Stimulated activated CD4-positive, alpha-beta T cell treated with anti-CD3 and anti-CD28 coated beads, Interleukin-15, amount 100 ng/mL, for 1 hour (primary cell): ENCODE measurements at places on chromosomes 5 and 9.
A peak's percentile ranks its signal among the peaks of the same experiment; 100 is the strongest.

GRCh38 chr5:174082286-174082685 is 36.8 kb downstream of the NSG2 start:
- DNase-seq, result no peak

DNA sequence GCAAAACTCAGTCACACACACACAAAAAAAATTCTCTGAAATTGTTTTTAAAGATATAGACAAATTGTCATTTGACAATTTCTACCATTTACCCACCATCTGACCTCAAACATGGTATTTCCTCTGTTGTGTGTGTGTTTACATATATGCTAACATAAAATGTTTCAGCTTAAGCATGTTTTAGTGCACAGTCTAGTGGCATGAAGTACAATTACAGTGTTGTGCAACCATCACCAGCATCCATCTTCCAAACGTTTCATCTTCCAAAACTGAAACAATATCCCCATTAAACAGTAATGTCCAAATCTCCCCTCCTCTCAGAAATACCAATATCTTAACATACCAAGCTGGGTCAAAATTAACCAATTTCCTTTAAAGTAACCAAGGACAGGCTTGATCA is 65.2 kb downstream of the MYO10 start:
- DNase-seq, result no peak

DNA sequence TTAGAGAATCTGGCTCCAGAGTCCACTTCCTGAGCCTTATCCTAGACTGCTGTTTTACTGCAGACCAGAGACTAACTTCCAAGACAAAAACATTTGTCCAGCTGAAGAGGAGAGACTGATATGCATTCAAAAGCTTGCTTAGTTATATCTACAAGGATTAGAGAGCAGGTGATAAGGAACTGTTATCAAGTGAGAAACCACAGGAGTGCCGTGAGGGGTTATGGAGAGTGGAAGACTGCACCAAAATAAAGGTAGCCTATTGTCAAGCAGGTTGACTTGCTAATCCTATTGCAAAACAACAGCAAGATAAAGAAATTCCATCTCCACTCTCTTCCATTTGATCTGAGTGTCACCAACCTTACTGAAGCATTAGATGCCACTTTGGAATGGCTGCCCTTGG is 139.1 kb downstream of the SCAMP1 start:
- no peak for DNase-seq

- no peak for DNase-seq
These were observed 359.4 kb upstream of the ARRDC3 start for GRCh38 chr5:91742550-91742949.

DNA sequence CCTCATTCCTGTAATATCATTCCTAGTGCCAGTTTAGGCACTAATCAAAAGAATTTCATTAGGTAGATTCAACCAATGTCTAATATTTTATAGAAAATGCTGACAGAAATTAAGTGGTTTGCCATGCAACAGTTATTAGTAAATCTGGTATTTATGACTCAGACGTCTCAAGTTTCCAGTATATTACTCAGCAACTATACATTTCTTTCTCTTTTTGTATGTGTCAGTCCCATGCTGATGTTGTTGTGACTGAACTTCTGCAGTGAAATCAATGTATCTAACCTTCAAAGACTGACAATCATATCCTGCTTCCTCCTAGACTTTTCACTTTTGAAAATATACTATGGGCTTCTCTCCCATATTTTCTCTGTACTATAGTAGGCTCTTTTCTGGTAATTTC is 822.5 kb downstream of the NR2F1-AS1 start:
- DNase-seq, result no peak

DNA sequence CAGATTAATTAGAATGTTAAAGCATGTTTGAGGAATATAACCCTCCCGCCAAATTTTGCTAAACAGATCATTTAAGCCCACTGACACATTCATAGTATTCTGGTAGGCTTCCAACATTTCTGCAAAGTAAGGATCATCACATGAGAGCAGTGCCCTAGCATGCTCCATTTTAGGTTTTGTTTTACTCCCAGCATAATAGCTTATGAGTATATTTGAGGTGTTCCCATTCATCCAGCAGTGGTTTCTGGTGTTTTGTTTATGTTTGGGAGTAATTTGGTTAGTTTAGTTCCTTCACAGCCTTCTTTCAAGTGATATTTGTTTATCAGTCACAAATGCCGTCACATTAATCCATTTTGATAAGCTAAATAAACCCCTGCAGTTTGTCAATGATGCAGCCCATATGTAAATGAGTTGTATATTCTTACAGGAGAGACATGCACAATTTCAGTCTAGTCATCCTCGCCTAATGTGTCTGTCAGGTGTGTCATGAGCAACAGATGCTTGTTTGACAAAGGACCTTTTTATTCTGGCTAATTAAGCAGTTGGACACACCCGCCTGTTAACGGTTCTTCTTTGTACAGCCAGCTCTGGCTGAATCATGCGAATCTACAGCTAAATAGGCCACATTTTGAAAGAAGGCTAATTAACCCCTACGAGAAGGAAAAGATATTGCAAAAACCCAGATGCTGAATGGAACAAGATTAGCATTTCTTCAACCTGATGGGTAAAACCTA is 124.4 kb downstream of the RFX3 start:
- no peak for DNase-seq

DNA sequence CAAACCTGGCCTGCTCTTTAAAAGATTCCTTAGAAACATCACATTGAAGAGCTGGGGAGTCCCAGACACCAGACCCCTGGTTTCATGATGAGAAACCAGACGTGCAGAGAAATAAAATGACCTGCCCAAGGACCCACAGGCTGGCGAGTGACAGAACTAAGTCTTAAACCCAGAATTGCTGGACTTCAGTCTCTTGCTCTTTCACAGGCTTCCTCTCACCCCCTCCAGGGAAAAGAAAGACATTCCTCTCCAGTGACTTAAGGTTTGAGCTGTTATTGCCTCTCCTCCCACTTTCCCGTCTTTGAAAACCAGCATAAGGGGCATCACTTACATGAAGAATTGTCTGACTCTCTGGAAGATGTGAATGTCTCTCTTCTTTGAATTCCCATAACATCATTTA is 535.2 kb downstream of the IRX1 start:
- DNase-seq, result no peak

GRCh38 chr9:135341612-135342169 is 137.9 kb upstream of the PPP1R26 start:
- no peak for DNase-seq

DNA sequence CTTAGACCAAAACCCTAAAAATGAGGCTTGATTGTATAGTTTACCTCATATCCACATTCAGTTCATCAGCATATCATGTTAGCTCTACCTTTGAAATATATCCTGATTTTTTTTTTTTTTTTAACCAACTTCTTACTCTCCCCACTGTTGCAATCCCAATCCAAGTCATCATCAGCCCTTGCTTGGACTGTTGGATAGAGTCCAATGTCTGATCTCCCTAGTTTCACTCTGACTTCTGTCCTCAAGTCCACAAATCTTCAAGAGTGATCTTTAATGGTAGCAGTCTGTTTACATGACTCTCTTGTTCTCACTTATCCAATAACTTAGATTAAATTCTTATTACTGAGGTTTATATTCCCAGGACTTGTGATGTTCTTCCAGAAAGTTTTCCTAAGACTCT is 30.8 kb downstream of the NAA35 start:
- no peak for DNase-seq

- no peak for DNase-seq
These were observed 471.0 kb downstream of the KDM4C start for GRCh38 chr9:7228726-7229125.

DNA sequence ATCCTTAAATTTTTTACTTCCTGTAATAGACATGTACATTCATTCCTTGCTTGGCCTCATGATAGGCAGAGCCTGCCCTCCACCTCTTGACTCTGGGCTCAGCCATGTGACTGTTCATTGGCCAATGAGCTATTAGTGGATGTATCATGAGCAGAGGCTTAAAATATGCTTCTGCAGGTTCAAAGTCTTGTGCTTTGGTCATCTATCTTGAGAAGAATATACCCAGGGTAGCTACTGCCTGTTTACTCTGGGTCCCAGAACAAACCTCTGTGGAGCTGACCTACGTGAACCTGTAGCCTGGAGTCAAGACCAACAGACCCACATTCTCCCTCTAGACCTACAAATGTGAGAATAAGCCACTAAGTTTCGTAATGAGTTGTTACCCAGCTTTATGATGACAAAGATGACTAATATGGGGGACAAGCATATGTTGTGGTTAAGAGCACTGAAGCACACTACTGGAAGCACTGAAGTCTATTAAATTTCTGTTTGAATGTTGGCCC is 244.4 kb downstream of the MAST4 start:
- DNase-seq, result no peak

DNA sequence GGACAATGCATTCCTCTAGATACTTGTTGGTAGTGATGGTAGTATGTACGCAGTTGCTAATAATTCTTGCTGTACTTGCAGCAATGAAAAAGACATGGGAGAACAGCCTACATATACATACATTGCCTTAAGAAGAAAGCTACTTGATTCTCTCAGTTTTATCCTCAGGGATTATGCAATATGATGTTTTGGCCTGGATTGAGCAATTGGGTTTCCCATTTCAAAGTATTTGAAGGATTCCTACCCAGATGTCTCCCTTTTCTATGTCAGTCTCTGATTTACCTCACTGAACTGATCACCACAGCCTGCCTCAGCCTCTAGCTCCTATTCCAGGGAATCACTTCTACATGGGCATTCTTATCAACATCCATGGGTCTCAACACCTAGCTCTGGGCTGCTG is 210.1 kb upstream of the CDH10 start:
- no peak for DNase-seq

DNA sequence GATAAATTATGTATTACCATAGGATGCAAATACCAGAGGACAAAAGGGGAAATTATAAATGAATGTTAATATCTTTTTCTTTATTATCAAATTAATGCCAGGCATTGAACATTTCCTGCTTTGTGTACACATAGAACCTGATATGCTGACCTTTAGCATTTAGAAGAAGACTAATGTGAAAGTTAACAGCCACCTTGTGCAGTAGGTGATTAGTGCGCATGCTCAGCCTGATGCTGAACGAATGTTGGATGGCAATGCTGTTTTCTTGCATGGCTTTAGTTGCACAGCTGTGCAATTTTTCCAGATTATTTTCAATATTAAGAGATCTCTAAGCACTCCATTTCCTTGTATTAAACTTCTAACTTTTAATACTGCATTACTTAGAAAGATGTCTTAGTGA is 45.5 kb downstream of the CCNH start:
- DNase-seq, result no peak

- DNase-seq, result peak; percentile 56
These were observed at the start of gene MIER3 for GRCh38 chr5:56951946-56952691. Gene MIER3, minus strand, starts transcription at chr5:56952123. Its CDS starts 21 bp downstream, at chr5:56952102.

DNA sequence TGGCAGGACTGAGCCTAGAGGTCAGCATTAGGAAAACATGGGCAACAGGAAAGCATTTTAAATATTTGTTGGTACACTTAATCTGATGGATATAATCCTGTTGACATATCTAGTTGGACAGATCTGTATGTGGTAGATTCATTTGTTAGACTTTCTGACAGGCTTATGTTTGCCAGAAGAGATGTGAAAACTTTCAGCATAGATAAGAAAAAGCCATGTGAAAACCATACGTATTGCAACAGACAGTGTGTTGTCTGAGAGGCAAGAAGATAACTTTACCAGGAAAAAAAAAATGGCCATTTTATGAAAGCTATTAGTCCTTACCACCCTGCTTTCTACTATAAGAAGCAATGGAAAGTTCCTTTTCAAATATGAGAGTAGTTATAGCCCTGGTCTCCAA is 1902.2 kb upstream of the C9orf72 start:
- no peak for DNase-seq

DNA sequence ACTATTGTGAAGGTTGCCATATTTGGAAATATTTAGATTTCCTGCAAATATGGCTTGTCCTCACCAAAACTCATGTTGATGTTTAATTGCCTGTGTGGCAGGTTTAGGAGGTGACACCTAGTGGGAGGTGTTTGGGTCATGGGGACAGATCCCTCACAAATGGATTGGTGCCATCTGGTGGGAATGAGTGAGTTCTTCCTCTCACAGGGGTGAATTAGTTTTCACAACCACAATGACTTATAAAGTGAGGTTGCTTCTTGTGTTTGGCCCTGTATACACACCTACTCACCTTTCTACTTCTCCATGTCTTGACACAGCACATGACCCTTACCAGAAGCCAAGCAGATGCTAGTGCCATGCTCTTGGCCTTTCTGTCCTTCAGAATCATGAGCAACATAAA is 41.1 kb downstream of the ISOC1 start:
- DNase-seq, result no peak

GRCh38 chr5:124342027-124342471 is 404.4 kb downstream of the ZNF608 start:
- DNase-seq, result no peak

DNA sequence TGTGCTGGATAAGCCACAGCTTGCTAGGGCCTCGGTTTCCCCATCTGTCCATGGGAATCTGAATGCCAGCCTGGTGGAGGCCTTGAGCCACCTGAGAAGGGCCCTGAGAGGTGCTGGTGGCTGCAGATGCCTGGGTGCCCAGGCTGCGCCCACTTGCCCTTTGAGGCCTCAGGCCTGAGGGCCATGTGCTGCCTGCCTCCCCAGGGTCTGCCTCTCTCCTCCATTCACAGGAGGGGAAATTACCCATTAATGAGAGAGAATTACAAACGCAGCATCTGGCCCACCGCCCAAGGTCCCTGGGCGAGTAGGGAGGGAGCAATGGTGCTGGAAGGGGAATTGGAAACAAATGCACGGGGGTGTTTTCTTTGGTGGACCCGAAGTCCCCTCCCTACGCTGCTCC is 59.6 kb downstream of the BARX1 start:
- no peak for DNase-seq

- no peak for DNase-seq
These were observed 41.3 kb downstream of the NACC2 start for GRCh38 chr9:136053757-136054142.

- no peak for DNase-seq
These were observed 170.1 kb downstream of the SLF1 start for GRCh38 chr5:94788527-94788926.

DNA sequence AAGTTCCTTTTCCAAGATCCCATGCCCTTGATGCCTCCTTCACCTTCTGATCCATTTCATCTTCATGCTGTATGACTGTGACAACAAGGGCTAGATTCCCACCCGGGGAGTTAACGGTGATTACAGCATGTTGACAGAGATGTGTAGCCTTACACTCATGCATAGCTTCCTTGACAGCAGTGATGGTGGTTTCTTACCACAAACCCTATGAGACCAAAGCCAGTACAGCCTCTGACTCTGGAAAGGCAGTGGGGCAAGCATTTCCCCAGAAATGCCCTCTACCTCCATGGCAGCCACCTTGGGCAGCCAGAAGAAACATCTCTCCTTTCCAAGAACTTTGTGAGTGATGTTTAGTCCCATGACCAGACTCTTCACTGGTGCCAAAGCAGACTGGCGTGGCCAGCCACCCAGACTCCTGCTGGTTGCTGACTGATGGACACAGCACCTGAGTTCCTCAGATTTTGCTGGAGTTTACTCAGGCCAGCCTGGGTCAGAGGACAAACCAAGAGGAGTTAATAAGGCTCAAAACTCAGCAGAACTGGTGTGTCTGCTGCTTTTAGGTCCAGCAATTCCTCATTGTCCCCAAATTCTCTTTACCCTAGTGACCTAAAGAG is 199.7 kb upstream of the SLC27A6 start:
- DNase-seq, result no peak
